Thyroid gland (tissue), 4 donors: ENCODE measurements at places on chromosomes 7 and 10.

DNA sequence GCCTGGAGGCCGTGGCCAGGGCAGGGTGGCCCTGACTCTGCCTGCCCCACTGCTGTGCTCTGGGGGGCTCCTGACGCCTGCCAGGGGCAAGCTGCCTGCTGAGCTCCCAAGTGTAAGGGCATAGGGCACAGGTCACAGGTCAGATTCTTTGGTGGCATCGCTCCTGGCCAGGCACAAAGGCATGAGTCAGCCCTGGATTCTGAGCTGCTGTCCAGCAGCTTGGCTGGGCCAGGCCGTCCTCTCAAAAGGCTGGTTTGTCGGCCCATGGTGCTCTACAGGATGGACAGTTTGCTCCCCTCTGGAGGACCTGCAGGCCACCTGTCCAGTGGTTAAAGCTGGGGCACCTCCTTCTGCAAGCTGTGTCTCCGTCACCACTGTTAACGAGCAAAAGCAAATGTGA lies 2.9 kb downstream of the ADGRA1 start:
- DNase-seq = no peak

GRCh38 chr10:107103174-107104025 lies 61.1 kb downstream of the SORCS1 start:
- DNase-seq = no peak

GRCh38 chr10:86252556-86252955 lies 114.0 kb downstream of the GRID1 start:
- no peak for DNase-seq

DNA sequence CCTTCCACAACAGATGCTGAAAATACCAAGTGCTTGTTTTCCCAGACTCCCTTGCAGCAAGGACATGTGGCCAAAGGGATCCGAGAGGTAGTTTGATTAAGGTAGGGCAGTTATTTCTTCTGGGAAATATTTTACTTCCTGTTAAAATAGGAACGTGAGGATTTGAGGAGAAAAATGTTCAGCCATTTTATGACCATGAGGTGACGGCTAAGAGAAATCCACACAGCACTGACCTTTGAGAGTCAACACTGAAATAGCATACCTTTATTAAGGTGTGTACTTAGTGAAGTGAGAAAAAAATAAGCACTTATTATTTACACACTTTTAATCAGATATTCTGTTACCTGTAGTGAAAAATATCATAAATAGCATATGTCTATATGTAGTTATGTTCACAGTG lies 133.9 kb downstream of the PPP1R3A start:
- DNase-seq = no peak

DNA sequence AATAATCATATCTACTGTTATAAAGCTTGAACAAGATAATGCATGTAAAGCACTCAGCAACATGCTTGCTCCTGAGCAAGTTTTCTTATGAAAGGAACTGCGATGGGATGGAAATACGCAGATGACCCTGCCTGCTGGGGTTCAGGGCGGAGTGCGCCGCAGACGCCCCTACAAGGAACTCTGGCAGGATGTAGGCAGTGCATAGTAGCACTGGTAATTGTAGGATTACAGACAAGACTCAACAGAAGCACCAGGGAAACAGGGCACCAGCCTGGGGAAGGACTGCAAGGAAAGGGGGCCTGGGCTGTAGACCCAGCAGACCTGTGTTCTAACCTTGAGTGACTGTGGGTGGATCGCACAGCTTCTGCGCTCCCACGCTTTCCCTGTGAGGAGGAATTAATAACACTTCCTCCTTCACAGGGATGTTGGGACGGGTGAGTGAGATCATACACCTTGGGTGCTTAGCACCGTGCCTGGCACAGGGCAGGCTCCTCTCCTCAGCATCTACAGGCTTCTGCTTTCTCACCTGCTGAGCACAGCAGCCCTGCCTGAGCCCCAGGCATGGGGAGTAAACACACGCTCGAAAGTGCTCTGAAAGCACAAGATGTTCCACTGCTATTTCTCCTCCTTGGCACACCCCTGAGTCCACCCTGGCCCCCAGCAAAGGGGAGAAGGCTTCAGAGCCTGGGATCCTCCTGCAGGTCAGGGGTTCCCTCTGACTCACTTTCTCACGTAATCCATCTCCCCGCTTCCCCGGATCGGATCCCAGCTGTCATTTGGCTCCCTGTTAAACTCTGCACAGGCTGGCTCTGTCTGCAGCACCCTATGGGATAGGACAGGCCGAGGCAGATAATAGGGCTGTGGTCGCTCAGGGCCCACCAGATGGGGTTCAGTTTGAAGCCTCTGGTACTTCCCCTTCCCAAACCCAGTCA lies 19.2 kb downstream of the ITPRIP start:
- DNase-seq = no peak

GRCh38 chr10:13222151-13222550 lies 12.0 kb downstream of the UCMA start:
- DNase-seq = no peak

- DNase-seq = no peak
Measured at GRCh38 chr10:109929501-109930219, 6.3 kb upstream of the XPNPEP1 start.

DNA sequence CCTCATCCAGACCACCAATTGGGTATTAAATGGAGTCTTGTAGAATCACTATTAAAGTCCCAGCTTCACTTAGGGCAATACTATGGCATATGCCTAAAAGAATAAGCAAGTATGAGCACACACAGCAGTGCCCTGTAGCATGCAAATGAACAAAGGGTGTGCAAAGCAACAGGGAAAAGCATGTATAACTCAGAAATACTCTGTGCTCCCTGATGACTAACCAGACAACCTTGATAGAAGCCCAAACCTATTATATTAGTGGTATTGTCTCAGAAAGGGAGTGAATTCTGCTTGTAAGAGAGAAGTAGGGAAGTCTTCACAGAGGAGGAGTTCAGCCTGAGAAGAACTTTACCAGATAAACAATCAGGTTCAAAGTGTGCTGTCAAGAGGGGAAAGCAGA lies 131.2 kb downstream of the DGKI start:
- no peak for DNase-seq

DNA sequence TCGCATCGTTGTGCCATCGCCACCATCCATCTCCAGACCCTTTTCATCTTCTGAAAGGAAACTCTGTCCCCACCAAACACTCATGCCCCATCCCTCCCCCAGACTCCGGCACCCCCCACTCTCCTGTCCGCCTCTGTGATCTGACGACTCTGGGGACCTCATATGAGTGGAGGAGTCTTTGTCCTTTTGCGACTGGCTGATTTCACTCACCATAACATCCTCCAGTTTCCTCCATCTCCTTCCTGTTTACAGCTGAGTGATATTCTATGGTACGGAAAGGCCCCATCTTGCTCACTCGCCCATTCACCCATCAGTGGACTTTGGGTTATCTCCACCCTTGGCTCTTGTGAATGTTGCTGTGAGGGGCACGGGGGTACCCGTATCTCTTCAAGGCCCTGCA lies 11.8 kb upstream of the INSIG1 start:
- DNase-seq = no peak

- peak; percentile 54 for DNase-seq
Measured at GRCh38 chr10:88064608-88065382, 201.4 kb downstream of the PTEN start.

DNA sequence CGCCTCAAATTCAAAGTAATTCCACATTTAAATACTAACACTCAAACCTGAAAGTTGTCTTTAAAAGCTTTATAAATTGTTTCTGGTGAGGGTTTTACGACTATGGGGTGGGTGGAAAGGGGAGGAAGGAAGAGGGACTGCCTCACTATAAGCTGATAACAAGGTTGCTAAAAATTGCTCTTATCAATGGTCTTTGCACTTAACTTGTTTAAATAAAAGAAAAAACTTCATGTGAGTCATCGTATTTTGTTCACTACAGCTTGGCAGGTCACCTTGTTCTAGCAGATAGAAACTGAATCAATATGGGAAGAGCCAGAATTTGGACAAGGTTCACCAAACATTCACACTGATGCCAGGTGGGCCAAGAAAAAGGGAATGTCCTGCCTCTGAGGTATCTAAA lies 129.2 kb downstream of the TES start:
- DNase-seq = peak; percentile 39

DNA sequence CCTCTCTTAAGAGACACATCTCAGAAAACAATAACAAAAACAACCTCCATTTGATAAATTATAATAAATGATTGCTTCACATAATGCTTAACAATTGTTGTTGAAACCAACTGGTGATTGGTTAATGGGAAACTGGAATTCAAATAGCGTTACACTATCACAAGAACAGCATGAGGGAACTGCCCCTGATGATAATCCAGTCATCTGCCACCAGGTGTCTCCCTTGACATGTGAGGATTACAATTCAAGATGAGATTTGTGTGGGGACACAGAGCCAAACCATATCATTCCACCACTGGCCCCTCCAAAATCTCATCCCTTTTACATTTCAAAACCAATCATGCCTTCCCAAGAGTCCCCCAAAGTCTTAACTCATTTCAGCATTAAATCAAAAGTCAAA lies 375.9 kb downstream of the BMPER start:
- DNase-seq = no peak

- no peak for DNase-seq
Measured at GRCh38 chr7:30351286-30351685, 66.9 kb downstream of the ZNRF2 start.

DNA sequence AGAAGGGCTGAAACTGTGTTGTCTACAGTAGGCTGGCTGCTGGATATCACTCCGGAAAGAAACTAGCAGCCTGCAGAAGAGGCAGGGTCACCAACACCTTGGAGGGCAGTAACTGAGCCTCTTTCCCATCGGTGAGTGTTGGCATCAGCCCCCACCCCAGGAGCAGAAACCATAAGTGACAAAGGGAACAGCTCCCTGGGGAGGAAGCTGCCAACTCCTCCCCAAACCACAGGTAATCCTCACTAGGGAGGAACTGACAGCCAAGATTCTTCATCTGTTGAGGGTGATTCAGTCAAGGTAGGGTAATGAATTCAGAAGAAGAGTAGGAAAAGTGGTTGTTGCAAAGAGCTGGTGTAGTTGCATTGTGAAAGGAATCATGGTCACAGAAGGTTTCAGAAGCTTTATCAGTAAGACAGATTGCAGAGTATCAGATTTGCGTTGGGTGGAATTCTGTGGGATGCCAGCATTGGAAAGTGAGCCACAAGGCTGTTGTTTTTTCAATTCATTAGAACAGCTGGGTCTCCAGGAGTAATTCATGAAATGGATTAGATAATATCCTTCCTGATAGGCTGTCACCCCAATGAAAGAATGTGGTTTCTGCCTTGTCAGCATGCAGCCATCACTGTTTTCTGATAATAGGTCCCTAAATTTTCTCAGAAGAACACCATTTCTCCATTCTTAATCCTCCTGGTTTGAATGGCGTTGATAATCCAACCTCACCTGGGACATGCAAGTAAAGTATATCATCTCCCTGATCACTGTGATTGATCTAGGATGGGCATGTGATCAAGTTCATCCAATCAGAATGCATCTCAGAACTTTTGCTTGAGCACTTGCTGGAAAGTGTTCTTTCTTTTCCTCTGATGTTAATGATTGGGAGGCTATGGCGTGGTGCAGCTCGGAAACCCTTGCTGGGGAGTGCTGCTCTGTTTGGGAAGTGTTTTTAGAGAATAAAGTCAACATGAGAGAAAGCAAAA lies 75.0 kb upstream of the CTBP2 start:
- DNase-seq = no peak

DNA sequence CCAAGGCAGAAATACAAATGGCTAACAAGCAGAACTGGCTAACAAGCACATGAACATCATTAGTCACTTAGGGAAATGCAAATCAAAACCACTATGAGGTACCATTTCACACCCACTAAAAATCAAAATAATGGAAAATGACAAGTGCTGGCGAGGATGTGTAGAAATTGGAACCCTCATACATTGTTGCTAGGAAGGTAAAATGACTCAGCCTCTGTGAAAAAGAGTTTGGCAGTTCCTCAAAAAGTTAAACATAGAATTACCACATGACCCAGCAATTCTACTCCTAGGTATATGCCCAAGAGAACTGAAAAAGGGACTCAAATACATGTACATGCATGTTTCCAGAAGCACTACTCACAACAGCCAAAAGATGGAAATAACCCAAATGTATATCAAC lies 52.8 kb upstream of the ANAPC16 start:
- no peak for DNase-seq

DNA sequence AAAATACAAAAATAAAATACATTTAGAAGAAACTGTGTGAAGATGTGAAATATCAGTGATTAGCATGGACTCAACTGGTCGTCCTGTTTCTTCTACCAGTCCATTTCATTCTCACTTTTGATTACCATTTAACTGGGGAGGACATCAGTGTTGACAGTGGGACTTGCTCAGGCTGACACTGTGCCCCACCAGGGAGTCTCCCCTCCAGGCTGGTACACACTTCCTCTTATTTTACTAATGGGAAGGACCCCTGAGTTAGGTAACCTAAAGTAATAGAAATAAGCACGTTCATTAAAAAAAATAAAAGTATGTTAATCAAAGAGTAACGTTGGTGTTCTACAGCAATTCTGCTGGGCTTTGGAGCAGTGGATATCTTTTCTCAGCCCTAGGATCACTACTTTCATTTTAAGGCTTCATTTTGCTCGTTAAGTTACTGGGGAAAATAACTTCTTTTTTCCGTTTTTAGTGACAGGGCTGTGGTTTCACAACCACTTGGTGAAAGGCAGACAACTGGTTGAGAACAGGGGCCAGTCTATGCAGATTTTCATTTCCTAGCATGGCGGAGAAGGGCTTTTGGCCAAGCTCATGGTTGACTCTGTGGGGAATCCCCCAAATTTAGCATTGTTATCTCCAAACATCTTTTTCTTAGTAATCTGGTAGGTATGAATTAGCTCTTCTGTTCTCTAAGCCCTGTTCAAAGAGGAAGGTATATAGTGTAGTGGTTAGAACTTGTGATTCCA lies 2.1 kb downstream of the SNX10 start:
- no peak for DNase-seq

DNA sequence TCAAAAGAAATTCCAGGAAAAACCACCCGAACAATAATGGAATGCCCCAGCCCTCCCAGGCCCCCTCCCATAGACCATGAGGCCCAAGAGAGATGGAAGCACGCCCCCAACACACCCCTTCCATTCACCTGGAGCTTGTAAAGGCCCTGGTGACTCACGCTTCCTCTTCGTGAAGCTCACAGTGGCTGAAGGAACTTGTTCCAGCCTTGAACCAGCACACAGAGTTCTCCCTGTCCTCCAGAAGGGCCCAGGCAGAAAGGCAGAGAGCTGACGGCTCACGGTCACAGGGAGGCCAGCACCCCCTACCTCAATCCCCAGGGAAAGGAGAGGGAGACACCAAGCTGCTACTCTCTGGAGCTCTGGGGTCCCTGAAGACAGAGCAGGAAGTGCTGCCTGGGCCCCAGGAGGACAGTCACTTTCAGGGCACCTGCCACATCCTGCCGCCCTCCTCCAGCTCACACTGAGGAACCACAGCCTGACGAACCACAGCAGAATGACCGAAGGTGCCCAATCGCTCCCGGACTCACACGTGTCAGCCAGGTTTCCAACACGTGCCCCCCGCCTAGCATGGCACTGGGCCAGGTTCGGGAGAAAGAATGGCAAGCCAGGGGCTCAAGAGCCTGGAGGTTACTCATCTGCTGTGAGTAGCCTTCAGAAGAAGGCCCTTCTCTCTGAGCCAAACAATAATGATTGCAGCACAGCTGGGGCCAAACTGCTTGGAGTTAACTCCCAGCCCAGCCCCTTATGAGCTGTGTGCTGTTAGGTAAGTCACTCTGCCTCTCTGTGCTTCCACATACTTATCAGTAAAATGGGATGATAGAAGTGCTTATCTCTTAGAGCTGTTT lies 52.8 kb downstream of the DLG5 start:
- peak; percentile 91 for DNase-seq
